ENCODE measurements at places on chromosomes 4 and X.

GRCh38 chr4:80139671-80140070 lies 57.6 kb upstream of the PRDM8 start:
- no peak for DNase-seq
- peak overlapping the region; percentile 71 for H3K27ac ChIP-seq
- H3K36me3 ChIP-seq, result peaks cover 9% of the 10 kb centered on the region

DNA sequence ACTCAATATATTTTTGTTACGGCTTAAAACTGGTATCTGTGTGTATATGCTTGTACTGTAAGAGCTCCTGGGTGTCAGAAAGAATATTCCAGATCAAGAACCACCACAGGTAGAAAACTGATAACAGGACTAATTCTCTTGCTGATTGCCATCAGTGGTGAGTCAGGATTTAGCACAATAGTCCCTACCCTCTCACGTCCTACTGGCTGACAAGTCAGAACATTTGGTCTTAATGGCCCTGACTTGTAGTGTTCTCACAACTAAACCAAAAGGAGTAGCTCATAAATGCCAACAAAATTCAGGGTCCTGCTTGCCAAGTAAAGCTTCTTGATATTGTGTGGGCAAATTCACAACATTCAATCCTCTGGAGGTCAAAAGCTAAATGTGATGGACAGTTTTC lies 105.2 kb upstream of the MAB21L2 start:
- H3K36me3 ChIP-seq, result peaks cover 10% of the 10 kb centered on the region
- no peak for DNase-seq
- no peaks in the 10 kb centered on the region for H3K27me3 ChIP-seq
- no peak overlapping the region for H3K27ac ChIP-seq
- H3K4me1 ChIP-seq, result no peaks in the 10 kb centered on the region
- no peak overlapping the region for H3K4me3 ChIP-seq

DNA sequence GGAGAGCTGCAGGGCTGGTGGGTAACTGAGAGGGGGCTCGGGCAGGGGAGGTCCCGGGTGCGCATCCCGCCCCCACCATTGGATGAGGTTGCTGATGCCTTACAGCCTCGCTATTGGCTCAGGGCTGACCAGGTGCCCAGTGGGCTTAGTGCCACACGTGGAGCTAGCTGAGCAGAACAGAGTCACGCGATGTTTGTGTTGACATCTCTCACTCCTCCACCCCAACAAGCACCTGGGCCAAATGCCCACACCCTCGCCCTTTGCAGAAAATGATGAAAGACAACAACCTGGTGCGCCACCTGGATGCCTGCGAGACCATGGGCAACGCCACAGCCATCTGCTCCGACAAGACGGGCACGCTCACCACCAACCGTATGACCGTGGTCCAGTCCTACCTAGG lies 31.8 kb downstream of the ATP2B3 start:
- peaks cover 22% of the 10 kb centered on the region for H3K27me3 ChIP-seq
- no peak overlapping the region for H3K27ac ChIP-seq
- H3K36me3 ChIP-seq, result no peaks in the 10 kb centered on the region
- no peaks in the 10 kb centered on the region for H3K4me1 ChIP-seq
- no peak for DNase-seq

- no peaks in the 10 kb centered on the region for H3K27me3 ChIP-seq
- no peak for DNase-seq
- H3K27ac ChIP-seq, result no peak overlapping the region
- no peaks in the 10 kb centered on the region for H3K36me3 ChIP-seq
- no peak overlapping the region for H3K4me3 ChIP-seq
These were observed 56.5 kb upstream of the PPARGC1A start for GRCh38 chr4:23946299-23946698.

DNA sequence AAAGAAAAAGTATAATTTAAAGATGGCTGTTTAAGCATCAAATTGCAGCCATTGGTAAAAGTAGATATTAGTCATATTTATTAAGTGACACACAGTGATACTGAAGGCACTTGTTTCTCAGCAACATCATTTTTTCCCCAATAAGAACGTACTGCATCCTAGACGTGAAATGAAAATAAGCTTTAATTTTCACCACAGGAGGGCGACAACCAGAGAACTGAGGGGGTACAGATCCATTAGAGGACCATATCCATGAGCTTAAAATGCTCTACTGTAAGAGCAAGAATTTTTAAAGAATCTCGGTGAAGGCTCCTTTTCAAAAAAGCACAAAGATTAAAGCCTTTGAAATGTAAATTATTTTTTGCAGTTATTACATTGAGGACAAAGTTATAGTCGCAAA lies 33.4 kb downstream of the FRG1 start:
- no peak overlapping the region for H3K27ac ChIP-seq
- peaks cover 3% of the 10 kb centered on the region for H3K27me3 ChIP-seq
- no peak overlapping the region for H3K4me3 ChIP-seq
- H3K36me3 ChIP-seq, result no peaks in the 10 kb centered on the region

GRCh38 chr4:2301806-2302205 lies 39.9 kb upstream of the MXD4 start:
- DNase-seq, result no peak
- no peak overlapping the region for H3K27ac ChIP-seq
- H3K4me3 ChIP-seq, result no peak overlapping the region
- no peaks in the 10 kb centered on the region for H3K36me3 ChIP-seq
- H3K4me1 ChIP-seq, result peaks cover 5% of the 10 kb centered on the region

- H3K27me3 ChIP-seq, result peaks cover 18% of the 10 kb centered on the region
- H3K4me3 ChIP-seq, result no peak overlapping the region
- DNase-seq, result no peak
- no peak overlapping the region for H3K27ac ChIP-seq
- H3K36me3 ChIP-seq, result no peaks in the 10 kb centered on the region
These were observed 6.5 kb upstream of the GPR101 start for GRCh38 chrX:137040113-137040794.

- no peaks in the 10 kb centered on the region for H3K36me3 ChIP-seq
- H3K27ac ChIP-seq, result no peak overlapping the region
- H3K4me1 ChIP-seq, result no peaks in the 10 kb centered on the region
- no peak overlapping the region for H3K4me3 ChIP-seq
- DNase-seq, result no peak
These were observed 333.6 kb upstream of the IGFBP7 start for GRCh38 chr4:57443787-57444186.

GRCh38 chr4:122617597-122618593 lies 3.0 kb downstream of the IL21 start:
- DNase-seq, result no peak
- H3K4me3 ChIP-seq, result peak overlapping the region; percentile 0
- H3K36me3 ChIP-seq, result no peaks in the 10 kb centered on the region
- H3K27ac ChIP-seq, result peak overlapping the region; percentile 59
- H3K27me3 ChIP-seq, result no peaks in the 10 kb centered on the region
- H3K4me1 ChIP-seq, result peaks cover 49% of the 10 kb centered on the region

DNA sequence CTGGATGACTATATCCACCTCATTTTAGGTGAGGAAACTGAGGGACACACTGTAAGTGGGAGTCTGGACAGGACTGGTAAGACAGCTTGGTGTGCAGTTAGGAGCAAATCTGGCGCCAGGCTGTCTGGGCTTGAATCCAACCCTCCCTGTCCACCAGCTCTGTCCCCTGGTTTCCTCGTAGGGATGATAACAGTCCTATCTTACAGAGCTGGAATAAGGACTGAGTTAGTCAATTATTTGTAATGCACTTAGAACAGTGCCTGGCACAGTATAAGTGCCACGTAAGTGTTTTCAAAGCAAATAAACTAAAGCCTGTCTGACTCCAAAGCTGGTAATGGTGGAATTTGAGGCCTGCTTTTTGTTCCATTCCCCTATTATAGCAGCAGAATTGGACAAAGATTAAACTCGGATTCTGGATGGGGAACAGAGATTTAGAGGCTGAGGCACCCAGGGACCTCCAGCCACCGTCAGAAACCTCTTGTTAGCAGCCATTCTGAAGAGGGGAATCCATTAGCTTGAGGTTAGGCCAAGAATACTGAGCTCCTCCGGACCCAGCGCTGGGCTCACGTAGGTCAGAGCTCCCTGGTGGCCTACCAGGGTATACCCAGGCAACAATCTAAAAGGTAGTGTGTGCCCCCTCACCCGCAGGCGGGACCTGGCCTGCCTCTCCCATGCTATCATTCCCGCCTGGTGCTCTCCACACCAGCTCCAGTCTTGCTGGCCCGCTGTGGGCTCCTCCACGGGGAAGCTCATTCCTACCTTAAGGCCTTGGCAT lies 102.1 kb downstream of the UCHL1 start:
- no peak overlapping the region for H3K4me3 ChIP-seq
- H3K27ac ChIP-seq, result no peak overlapping the region
- H3K27me3 ChIP-seq, result peaks cover 53% of the 10 kb centered on the region
- H3K4me1 ChIP-seq, result no peaks in the 10 kb centered on the region
- no peaks in the 10 kb centered on the region for H3K36me3 ChIP-seq

GRCh38 chr4:118968005-118968404 lies 79.4 kb downstream of the SYNPO2 start:
- no peaks in the 10 kb centered on the region for H3K27me3 ChIP-seq
- no peak overlapping the region for H3K4me3 ChIP-seq
- DNase-seq, result peak; percentile 34
- H3K36me3 ChIP-seq, result no peaks in the 10 kb centered on the region
- H3K27ac ChIP-seq, result peak overlapping the region; percentile 12

- H3K36me3 ChIP-seq, result peaks cover 14% of the 10 kb centered on the region
- peaks cover 60% of the 10 kb centered on the region for H3K4me1 ChIP-seq
- no peak for DNase-seq
- H3K27ac ChIP-seq, result peak overlapping the region; percentile 24
These were observed 1.7 kb downstream of the SLAIN2 start for GRCh38 chr4:48343035-48343434.

- no peak overlapping the region for H3K4me3 ChIP-seq
- H3K36me3 ChIP-seq, result no peaks in the 10 kb centered on the region
- H3K27ac ChIP-seq, result no peak overlapping the region
- DNase-seq, result no peak
- H3K4me1 ChIP-seq, result peaks cover 9% of the 10 kb centered on the region
- peaks cover 4% of the 10 kb centered on the region for H3K27me3 ChIP-seq
These were observed 6.8 kb upstream of the WDR13 start for GRCh38 chrX:48590203-48591103.

DNA sequence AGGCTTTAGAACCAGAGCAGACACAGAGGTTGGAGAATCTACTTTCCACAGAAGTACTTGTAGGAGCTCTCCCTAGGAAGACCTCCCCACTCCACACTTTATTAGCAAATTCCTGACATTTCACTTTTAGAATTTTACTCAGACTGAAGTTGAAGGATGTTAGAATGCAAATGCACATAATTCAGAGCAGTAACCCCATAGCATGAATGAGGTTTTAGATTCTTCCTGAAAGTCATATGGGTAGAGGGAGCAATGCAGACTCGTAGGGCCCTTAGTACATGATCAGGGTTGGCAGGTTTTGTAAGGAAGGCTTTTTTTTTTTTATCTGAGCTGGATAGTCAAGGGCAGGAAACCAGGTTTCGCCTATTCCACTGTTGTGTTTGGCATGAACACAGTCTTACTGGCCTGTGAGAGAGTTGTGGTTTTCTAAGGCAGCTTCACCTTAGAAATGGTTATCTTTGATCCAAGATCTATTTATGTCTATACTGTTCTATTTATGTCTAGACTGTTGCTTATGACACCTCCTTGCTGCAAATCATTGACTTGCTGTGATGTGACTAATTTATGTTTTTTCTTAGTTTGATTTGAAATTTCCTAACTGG lies 48.9 kb downstream of the SPATA18 start:
- no peaks in the 10 kb centered on the region for H3K4me1 ChIP-seq
- H3K36me3 ChIP-seq, result no peaks in the 10 kb centered on the region
- peaks cover 2% of the 10 kb centered on the region for H3K27me3 ChIP-seq

GRCh38 chrX:122135070-122135469 lies 1049.0 kb upstream of the GRIA3 start:
- no peaks in the 10 kb centered on the region for H3K36me3 ChIP-seq
- no peaks in the 10 kb centered on the region for H3K27me3 ChIP-seq
- H3K27ac ChIP-seq, result no peak overlapping the region
- DNase-seq, result no peak
- H3K4me1 ChIP-seq, result no peaks in the 10 kb centered on the region
- no peak overlapping the region for H3K4me3 ChIP-seq

DNA sequence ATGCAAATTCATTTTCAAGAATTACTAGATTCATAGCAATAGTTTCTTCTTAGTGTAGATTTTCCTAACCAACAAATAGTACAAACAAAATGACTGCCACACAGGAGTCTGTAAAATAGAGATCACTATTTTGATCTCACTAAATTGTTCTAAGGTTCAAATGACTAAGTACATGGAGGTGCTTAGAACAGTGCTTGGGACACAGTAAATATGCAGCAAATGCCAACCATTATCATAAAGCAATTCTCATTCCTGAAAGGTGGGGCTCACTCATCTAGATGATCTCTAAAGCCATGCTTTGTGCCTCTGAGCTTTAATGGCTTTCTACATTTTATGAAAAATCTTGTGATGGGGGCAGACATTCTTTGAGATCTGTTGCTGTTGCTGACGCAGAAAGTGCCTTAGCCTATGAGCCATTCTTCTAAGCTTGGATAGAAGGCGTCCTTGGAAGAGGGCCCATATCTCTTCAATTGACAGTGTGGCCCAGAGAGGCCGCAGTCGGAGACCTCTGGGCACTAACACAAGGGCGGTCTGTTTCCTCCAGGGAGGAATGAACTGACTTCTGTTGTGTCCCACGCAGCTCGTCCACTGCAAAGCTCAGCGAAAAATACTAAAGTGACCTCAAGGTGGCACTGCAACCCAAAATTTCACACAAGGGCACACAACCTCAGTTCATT lies 23.5 kb downstream of the TLR10 start:
- peaks cover 8% of the 10 kb centered on the region for H3K36me3 ChIP-seq
- H3K4me3 ChIP-seq, result no peak overlapping the region
- H3K27ac ChIP-seq, result no peak overlapping the region
- H3K4me1 ChIP-seq, result peaks cover 51% of the 10 kb centered on the region
- peak; percentile 76 for DNase-seq
- H3K27me3 ChIP-seq, result no peaks in the 10 kb centered on the region

- peak overlapping the region; percentile 18 for H3K4me3 ChIP-seq
- H3K36me3 ChIP-seq, result peaks cover 27% of the 10 kb centered on the region
- peaks cover 98% of the 10 kb centered on the region for H3K27me3 ChIP-seq
- peak overlapping the region; percentile 75 for H3K27ac ChIP-seq
- DNase-seq, result no peak
These were observed 1.7 kb downstream of the NKX3-2 start for GRCh38 chr4:13542577-13543031.

GRCh38 chr4:13570916-13571315 lies 26.6 kb upstream of the NKX3-2 start:
- no peak overlapping the region for H3K27ac ChIP-seq
- H3K4me3 ChIP-seq, result no peak overlapping the region

DNA sequence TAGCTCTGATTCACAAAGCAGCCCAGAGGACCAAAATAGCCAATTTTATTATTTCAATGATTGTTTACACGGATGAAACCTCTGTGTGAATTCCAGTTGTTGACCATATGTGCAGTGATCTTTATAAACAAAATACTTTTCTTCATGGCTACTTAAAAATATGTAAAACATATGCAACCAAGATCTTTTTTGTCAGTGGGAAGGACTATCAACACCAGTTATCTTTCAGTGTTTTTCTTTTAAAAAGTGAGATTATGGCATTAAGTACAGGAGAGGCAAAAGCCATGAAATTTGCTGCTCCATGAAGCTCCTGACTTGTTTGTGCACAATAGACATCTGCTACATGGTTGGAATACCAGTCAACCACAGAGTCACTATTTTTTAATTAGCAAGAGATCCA lies 184.4 kb downstream of the DKK2 start:
- no peaks in the 10 kb centered on the region for H3K27me3 ChIP-seq
- no peak overlapping the region for H3K4me3 ChIP-seq
- no peak overlapping the region for H3K27ac ChIP-seq
- H3K36me3 ChIP-seq, result no peaks in the 10 kb centered on the region
- no peak for DNase-seq
